Activated naive CD4-positive, alpha-beta T cell treated with anti-CD3 and anti-CD28 coated beads for 36 hours (primary cell): ENCODE measurements at places on chromosomes 2 and 18. TPM values are rescaled to one million over a fixed set of nuclear protein-coding genes. Genes with fewer than 3 reads are reported as not detected.
A peak's percentile ranks its signal among the peaks of the same experiment; 100 is the strongest.

CCDC74A gene
- 6.8 TPM for total RNA-seq

NOSTRIN gene
- total RNA-seq: not detected

SH3RF3 gene
- 1.8 TPM for total RNA-seq

SERPINB4 gene
- total RNA-seq: not detected

DNA sequence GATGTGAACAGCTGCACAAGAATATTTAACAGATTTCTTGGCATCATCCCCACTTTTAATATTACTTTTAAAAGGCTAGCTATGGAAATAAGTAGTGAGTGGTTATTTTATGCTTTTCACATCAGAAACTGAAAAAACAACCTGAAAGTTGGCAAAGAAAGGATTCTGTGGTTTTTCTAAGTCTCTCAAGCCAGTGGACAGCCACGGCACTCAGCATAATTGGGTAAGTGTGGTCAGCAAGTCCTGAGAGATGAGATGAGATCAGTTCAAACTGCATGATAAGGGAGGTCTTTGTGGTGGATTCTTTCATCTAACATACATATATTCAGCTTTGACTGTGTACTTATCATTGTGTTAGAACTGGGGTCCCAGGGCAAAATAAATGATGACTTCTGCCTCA is 105.2 kb downstream of the LYPD6B start:
- no peak overlapping the region for H3K4me3 ChIP-seq
- no peaks in the 10 kb centered on the region for H3K36me3 ChIP-seq
- peaks cover 2% of the 10 kb centered on the region for H3K27me3 ChIP-seq
- no peak overlapping the region for H3K27ac ChIP-seq

GRCh38 chr2:179558010-179558934 is 293.6 kb upstream of the SESTD1 start:
- no peaks in the 10 kb centered on the region for H3K27me3 ChIP-seq
- no peak for DNase-seq
- H3K36me3 ChIP-seq: no peaks in the 10 kb centered on the region
- H3K4me1 ChIP-seq: no peaks in the 10 kb centered on the region
- no peak overlapping the region for H3K4me3 ChIP-seq

GRCh38 chr2:161135951-161136593 is 24.2 kb upstream of the TANK start:
- H3K4me1 ChIP-seq: peaks cover 42% of the 10 kb centered on the region
- no peaks in the 10 kb centered on the region for H3K27me3 ChIP-seq
- peak overlapping the region; percentile 88 for H3K4me3 ChIP-seq
- H3K36me3 ChIP-seq: peaks cover 4% of the 10 kb centered on the region
- no peak for DNase-seq

- no peaks in the 10 kb centered on the region for H3K27me3 ChIP-seq
- no peak for DNase-seq
- H3K27ac ChIP-seq: no peak overlapping the region
- no peak overlapping the region for H3K4me3 ChIP-seq
These were observed 268.3 kb upstream of the SALL3 start for GRCh38 chr18:78711316-78711715.

FSHR gene
- total RNA-seq: not detected

GRCh38 chr2:47174733-47175361 is 19.7 kb upstream of the STPG4 start:
- peak overlapping the region; percentile 86 for H3K4me3 ChIP-seq
- H3K27me3 ChIP-seq: peaks cover 2% of the 10 kb centered on the region
- peaks cover 38% of the 10 kb centered on the region for H3K36me3 ChIP-seq
- H3K27ac ChIP-seq: peak overlapping the region; percentile 95
- peak; percentile 69 for DNase-seq
- peaks cover 53% of the 10 kb centered on the region for H3K4me1 ChIP-seq

DNA sequence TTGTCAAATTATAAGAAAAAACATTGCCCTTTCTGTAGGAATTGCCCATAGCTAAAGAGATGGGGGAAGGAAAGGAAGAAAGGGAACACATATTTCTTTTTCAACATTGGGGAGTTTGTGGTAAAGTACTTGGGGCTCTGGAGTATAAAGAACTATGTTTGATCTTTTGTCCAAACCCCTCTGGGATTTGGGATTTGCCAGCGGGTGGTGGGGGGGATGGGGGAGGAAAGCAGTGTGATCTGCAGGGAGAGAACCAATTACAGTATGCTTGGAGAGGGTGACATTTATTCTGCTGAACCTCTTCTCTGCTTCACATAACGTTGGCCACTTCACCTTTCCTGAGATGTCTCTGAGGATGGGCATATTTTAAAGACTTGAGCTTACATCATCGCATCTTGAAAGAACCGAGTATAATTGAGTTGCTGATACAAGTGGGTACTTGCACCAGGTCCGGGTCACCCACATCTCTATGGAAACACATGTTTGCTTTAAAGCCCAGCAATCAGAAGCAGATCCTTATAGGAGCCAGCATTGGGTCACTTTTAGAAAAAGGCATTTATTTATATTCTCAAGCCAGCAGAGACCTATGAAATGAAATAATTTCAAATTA is 73.1 kb downstream of the SPATS2L start:
- no peak overlapping the region for H3K27ac ChIP-seq
- H3K4me3 ChIP-seq: no peak overlapping the region
- no peak for DNase-seq
- no peaks in the 10 kb centered on the region for H3K36me3 ChIP-seq

DNA sequence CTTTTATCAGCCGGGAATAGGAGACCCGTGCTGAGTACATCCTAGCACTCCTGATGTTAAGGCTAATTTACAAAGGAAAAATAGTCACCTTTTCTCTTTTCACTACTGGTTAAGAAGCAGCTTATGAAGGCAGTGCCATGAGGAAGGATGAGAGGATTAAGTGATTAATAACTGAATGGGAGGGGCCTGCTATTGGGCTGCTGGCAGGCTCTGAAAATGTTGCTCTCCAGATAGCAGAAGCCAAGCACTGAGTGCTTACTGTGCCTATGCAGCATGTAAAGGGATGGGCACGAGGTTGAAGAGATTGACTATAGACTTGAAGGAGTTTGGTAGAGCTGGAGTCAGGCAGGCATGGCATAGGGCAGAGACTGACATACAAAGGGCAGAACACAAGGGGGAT is 282.4 kb upstream of the THSD7B start:
- no peak for DNase-seq
- H3K27ac ChIP-seq: no peak overlapping the region
- H3K27me3 ChIP-seq: no peaks in the 10 kb centered on the region
- no peak overlapping the region for H3K4me3 ChIP-seq
- H3K4me1 ChIP-seq: no peaks in the 10 kb centered on the region

DNA sequence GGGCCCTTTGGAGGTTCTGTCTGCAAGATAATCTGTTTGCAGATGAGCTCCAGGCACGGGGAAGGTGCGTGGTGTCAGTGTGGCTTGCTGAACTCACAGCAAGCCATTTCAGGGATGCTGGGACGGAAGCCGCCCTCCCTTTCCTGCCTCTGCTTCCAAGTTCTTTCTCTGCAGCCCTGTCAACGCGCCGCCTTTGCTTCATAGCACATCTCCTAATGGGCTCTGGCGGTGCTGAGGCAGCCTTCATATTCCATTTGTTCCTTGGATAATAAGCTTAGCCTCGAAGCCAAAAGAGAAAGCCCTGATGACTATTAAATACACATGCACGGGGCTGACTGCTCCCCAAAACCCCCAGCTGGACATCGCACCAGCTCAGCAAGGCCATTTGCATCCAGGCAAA is 81.7 kb upstream of the TAF1B start:
- H3K4me1 ChIP-seq: peaks cover 20% of the 10 kb centered on the region
- DNase-seq: no peak
- no peak overlapping the region for H3K4me3 ChIP-seq

ASB18 gene
- total RNA-seq: not detected

GALNT14 gene
- total RNA-seq: 1.1 TPM

GRCh38 chr2:7973801-7974480 is 707.9 kb upstream of the ID2 start:
- H3K4me1 ChIP-seq: peaks cover 3% of the 10 kb centered on the region
- no peaks in the 10 kb centered on the region for H3K27me3 ChIP-seq
- H3K27ac ChIP-seq: no peak overlapping the region
- no peak overlapping the region for H3K4me3 ChIP-seq

GRCh38 chr2:118854507-118855345 is 7.3 kb upstream of the EN1 start:
- H3K27me3 ChIP-seq: peaks cover 71% of the 10 kb centered on the region
- peaks cover 33% of the 10 kb centered on the region for H3K4me1 ChIP-seq
- no peak for DNase-seq
- H3K4me3 ChIP-seq: no peak overlapping the region
- no peaks in the 10 kb centered on the region for H3K36me3 ChIP-seq

NXPH2 gene
- total RNA-seq: not detected

DNA sequence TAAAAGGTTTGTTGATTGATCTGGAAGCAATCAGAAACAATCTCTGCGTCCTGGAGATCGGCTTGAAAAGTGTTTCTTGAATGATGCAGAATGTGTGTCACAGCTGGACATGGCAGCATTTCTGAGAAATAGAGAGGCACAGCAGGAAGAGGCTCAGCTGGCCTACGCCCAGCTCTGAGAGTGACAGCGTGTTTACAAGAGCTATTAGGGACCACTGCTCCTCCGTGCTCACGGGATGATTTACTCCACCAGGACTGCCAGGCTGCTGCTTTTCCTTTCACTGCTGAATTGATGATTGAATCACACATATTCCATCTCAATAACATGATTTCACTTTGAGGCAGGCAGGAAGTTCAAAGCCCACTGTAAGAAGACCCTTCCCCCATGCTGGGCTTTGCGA is 62.8 kb downstream of the GALNT14 start:
- H3K4me1 ChIP-seq: no peaks in the 10 kb centered on the region
- H3K4me3 ChIP-seq: no peak overlapping the region
- DNase-seq: no peak
- H3K27me3 ChIP-seq: no peaks in the 10 kb centered on the region
- H3K27ac ChIP-seq: no peak overlapping the region

SALL3 gene
- total RNA-seq: not detected

GRCh38 chr2:84896567-84896966 is 8.9 kb upstream of the TMSB10 start:
- DNase-seq: no peak
- no peaks in the 10 kb centered on the region for H3K27me3 ChIP-seq
- peaks cover 54% of the 10 kb centered on the region for H3K4me1 ChIP-seq
- H3K4me3 ChIP-seq: no peak overlapping the region

DNA sequence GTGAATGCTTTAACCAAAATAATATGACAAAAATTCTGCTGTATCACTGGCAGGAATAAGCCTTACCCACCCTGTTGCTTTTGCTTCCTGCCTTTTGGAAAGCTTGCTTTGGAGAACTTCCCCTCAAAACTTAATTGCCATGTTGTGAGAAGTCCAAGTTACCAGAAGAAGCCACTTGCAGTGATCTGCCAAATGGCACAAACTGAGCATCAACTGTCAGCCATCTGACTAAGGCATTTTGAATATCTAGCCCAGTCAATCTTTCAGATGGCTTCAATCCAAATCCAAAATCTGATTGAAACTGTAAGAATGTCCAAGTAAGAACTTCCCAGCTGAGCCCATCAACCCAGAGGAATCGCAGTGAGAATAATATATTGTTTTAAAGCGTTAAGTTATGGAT is 216.5 kb upstream of the ZC3H15 start:
- H3K36me3 ChIP-seq: peaks cover 27% of the 10 kb centered on the region
- H3K27me3 ChIP-seq: no peaks in the 10 kb centered on the region
- no peaks in the 10 kb centered on the region for H3K4me1 ChIP-seq
- no peak overlapping the region for H3K27ac ChIP-seq
- no peak for DNase-seq
- no peak overlapping the region for H3K4me3 ChIP-seq

GRCh38 chr2:105329197-105329554 is 359 bp downstream of the TGFBRAP1 start:
- H3K27me3 ChIP-seq: no peaks in the 10 kb centered on the region
- peaks cover 44% of the 10 kb centered on the region for H3K4me1 ChIP-seq
- peak; percentile 21 for DNase-seq
- H3K36me3 ChIP-seq: peaks cover 2% of the 10 kb centered on the region

DNA sequence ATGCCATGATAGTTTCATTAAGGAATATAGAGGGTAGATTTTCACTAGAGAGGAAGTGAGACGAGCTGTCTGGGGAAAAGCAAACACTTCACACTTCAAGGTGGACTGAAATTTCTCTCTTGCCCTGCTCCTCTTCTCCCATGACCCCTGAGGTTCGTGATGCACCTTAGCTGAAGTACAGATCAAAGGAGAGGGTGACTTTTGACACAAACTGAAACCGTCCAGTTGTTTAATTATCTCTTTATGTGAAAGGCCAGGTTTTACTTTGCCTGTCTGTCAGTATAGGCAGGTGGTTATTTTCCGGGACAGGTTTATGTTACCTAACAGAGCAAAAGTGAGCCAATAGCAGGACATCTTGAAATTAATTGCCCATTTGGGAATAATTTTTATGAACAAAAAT is 41.0 kb upstream of the FOXI3 start:
- no peak overlapping the region for H3K4me3 ChIP-seq
- no peak for DNase-seq
- H3K27me3 ChIP-seq: peaks cover 4% of the 10 kb centered on the region
- no peaks in the 10 kb centered on the region for H3K4me1 ChIP-seq

ZNF892 gene
- total RNA-seq: 3.1 TPM

DNA sequence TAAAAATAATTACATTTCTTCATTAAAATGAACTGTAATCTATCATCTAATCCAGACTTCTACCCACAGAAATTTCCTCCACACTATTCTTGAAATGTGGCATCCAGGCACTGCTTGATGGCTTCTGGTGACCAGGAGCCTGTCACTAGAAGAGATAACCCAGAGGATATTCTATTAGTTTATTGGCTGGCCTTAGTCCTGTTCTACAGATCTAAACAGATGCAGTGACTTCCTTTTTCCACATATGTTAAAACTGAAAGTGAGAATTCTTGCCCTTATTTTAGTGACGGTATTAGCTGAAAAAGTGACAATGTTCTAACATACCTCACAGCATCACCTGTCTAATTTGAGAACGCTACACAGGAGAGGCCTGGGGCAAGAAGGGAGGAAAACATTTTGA is 775.4 kb downstream of the TSN start:
- no peaks in the 10 kb centered on the region for H3K36me3 ChIP-seq
- H3K27me3 ChIP-seq: no peaks in the 10 kb centered on the region
- no peak overlapping the region for H3K27ac ChIP-seq
- H3K4me3 ChIP-seq: no peak overlapping the region
- no peaks in the 10 kb centered on the region for H3K4me1 ChIP-seq

DNA sequence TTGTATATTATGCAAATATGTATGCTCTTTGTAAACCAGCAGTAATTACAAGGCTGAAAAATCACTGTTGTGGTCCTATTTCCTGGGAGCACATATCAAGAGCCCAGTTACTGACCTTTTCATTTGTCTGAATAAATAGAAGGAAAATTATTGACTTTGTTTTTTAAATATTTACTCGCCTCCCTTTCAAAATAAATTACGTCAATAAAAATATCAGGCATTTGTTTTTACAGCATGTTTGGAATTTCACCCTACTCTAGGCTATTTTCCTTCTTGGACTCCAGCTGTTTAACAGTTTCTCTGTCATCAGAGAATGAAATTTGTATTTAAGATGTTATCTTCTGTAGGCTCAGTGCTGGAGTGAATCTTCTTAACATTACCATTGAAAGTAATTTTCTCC is 59.9 kb upstream of the LRATD1 start:
- no peaks in the 10 kb centered on the region for H3K27me3 ChIP-seq
- DNase-seq: no peak
- H3K36me3 ChIP-seq: no peaks in the 10 kb centered on the region

ZAP70 gene
- 167 TPM for total RNA-seq

WNT6 gene
- not detected for total RNA-seq

GRCh38 chr2:10006236-10007161 is 36.9 kb upstream of the KLF11 start:
- peaks cover 31% of the 10 kb centered on the region for H3K27me3 ChIP-seq
- no peak overlapping the region for H3K27ac ChIP-seq
- peak; percentile 19 for DNase-seq
- no peak overlapping the region for H3K4me3 ChIP-seq
- no peaks in the 10 kb centered on the region for H3K36me3 ChIP-seq

RMND5A gene
- 38.4 TPM for total RNA-seq

- no peak for DNase-seq
- no peak overlapping the region for H3K27ac ChIP-seq
- H3K36me3 ChIP-seq: peaks cover 26% of the 10 kb centered on the region
- H3K4me3 ChIP-seq: no peak overlapping the region
- H3K4me1 ChIP-seq: peaks cover 37% of the 10 kb centered on the region
These were observed 225.4 kb downstream of the FAM210A start for GRCh38 chr18:13500869-13501542.
